ENCODE measurements at places on chromosomes 5 and 9.
A peak's percentile ranks its signal among the peaks of the same experiment; 100 is the strongest.

- DNase-seq: peak; percentile 27
These were observed 53.8 kb upstream of the NRARP start for GRCh38 chr9:137355761-137356365.

DNA sequence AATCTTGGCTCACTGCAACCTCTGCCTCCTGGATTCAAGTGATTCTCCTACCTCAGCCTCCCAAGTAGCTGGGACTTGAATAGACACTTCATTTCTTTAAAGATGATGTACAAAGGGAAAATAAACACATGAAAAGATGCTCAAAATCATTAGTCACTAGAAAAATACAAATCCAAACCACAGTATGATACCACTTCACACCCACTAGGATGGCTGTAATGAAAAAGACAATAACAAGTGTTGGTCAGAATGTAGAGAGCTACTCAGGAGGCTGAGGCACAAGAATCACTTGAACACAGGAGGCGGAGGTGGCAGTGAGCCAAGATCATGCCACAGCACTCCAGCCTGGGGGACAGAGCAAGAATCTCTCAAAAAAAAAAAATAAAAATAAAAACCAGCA lies 13.0 kb downstream of the F2RL2 start:
- DNase-seq: no peak

DNA sequence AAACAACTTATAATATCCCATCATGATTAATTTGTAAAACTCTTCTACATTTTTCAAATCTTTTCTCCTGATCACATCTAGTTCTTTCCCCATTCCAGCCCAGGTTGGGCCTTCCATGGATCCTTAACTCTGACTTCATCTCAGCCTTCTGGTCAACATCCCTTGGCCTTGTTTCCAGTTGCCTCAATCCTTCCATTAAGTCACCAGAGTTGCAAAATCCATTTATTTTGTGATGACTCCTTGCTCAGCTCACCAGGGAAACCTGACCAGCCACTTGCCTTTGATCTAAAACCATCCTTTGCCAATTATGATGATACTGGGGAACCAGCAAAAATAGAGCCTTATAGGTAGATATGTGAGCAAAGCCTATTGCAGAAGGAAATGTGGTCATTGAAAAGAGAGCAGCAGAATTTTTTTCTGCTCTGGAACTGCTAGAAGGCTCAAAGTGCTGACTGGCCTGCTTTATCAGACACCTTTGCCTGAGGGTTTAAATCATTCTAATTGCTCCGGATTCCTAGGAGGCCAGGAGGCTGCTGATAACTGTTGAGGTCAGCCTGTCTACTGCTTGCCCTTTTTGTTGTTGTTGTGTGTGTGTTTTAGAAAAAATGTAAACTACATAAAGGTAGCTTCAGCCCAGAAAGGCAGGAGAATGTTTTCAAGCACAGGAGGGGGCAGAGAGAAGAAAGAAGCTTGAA lies 512.2 kb upstream of the GRIA1 start:
- no peak for DNase-seq

GRCh38 chr5:160618286-160618685 lies 196.6 kb downstream of the PTTG1 start:
- peak; percentile 17 for DNase-seq

DNA sequence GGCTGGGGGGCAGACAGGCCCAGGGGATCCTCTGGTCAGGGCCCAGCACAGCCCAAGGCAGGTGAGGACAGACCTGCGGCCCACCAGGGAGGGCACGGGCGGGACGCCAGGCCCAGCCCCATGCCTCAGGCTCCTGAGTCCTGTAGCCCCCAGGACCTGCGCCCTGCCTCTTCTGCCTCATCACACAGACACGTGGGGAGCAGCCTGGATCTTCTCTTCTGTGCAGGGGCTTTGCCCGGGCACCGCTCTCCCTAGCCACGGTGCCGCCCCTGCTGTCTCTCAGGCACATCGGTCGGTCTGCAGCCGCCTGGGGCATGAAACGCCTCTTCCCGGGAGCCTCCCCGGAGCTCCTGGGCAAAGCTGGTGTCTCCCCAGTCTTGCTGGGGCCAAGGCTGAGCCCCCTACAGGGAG lies 40.2 kb upstream of the EGFL7 start:
- no peak for DNase-seq

DNA sequence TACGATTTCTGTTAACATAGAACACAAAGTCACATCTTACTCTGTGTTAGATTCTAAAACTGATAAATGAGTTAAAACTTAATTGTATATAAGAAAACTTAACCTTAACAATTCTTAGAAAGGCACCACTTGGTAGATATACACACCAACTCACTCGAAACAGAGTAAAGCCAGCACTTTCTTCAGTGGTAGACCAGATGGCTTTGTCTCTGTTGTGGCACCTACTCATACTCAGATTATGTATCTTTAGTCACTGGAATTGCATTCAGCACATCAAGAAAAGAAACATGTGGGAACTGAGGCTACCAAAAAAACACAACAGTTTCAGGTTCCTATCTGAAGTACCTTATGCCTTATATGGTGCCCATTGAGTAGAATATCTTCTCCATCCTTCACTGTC lies 192.5 kb downstream of the ZNF608 start:
- DNase-seq: no peak

- DNase-seq: peak; percentile 39
These were observed 502.7 kb upstream of the KLF4 start for GRCh38 chr9:107992271-107992670.

GRCh38 chr5:158264264-158264663 lies 405.3 kb upstream of the CLINT1 start:
- DNase-seq: no peak

DNA sequence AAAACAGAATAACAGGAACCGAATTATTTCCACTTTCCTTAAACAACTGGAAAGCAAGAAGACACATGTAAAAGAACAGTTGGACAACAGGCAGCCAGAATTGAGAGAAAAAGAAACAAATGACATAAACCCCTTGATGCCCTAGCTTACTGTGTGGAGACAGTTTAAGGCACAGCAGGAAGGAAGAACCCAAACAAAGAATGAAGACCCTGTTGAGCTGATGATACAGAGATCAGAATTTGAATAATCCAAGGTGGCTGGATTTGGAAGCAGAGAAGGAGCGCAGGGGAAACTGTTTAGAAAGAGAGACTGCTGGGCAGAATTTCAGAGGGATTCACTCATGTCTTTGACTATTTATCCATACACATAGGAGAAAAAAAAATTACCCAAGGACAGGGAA lies 316.3 kb upstream of the POU5F2 start:
- no peak for DNase-seq

DNA sequence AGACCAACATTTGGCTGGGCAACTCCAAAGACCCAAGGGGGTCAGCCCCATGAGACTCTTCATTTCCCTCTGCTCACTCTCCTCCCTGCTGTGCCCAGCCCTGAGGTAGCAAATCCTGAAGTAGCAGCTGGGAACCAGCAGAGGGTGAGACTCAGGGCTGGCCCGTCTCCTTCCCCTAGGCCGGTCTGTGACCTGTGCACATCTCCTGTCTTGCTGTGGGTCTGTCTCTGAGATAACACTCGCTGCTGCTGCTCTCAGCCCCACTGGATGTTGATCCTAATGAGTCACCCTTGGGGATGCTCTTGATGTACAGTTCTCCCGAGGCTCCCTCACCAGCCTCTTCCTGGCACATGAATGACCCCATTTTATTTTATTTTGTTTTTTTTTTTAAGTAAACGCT lies 7.3 kb upstream of the OR2V1 start:
- DNase-seq: no peak

- no peak for DNase-seq
These were observed 29.4 kb upstream of the HCN1 start for GRCh38 chr5:45725537-45725936.

- DNase-seq: peak; percentile 68
These were observed 249.6 kb downstream of the PIK3R1 start for GRCh38 chr5:68465133-68465532.

- DNase-seq: peak; percentile 55
These were observed 1050.2 kb downstream of the CDH12 start for GRCh38 chr5:21802869-21803490.

- DNase-seq: no peak
These were observed 41.8 kb upstream of the GPX3 start for GRCh38 chr5:150978590-150978989.

- DNase-seq: peak; percentile 46
These were observed 49.8 kb downstream of the EBF1 start for GRCh38 chr5:159049844-159050315.

GRCh38 chr9:6672118-6672517 lies 26.6 kb upstream of the GLDC start:
- DNase-seq: no peak

- no peak for DNase-seq
These were observed 171.1 kb downstream of the EPB41L4A start for GRCh38 chr5:112247960-112248359.

GRCh38 chr9:68750786-68751185 lies 45.7 kb downstream of the PIP5K1B start:
- no peak for DNase-seq

DNA sequence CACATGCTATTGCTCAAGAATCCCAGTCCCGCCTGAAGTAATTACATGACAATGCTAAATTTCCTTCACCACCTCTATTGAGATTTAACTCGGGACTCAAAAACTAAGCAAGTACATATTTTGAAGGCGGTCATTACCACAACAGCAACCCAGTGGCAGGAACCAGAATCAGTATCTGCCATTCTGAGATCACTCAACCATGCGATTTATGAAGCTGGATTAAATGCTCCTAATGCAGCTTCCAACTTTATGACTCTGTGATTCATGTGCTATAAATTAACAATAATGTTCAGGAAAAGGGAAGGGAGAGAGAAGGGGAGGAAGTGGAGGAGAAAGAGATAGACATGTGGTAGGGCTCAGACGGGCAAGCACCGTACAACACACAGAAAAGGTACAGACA lies 194.7 kb downstream of the DNAH5 start:
- DNase-seq: no peak

All from common myeloid progenitor, CD34-positive (primary cell).